ENCODE measurements at places on chromosomes 2 and 18.

DNA sequence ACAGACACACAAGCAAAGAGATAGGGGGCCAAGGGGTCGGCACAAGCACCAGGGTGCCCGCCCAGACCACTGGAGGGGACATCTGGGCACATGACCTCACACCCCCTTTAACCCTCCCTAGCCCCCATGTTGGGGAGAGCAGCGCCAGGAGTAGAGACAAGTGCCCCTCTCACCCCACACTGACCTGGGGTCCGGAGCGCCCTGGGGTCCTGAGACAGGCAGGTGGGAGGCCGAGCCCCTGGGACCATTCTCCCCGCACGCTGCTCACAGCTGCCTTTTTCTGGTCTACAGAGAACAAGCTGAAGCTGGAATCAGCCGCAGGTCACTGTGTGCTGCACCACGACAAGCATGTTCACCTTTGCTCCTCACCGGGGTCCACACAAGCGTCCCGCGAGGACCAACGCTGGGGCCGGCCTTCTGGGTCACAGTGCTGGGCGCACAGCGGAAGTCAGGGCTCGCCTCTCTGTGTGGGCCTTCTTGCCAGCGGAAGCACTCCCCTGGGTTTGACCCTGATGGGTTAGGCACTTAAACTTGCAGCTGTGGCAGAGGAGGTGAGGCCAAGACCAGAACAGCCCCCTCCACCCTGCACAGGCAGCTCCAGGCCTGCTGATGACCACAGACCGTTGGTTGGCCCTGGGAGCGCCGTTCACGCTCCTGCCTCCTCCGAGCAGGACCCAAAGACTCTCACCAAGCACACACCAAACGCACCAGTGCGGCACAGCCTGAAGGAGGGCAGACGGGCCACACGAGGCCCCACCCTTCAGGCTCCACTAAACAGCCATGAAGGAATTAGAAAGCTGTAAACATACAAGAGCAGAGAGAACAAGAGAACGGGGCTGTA is 275.3 kb downstream of the EIPR1 start:
- DNase-seq: no peak

DNA sequence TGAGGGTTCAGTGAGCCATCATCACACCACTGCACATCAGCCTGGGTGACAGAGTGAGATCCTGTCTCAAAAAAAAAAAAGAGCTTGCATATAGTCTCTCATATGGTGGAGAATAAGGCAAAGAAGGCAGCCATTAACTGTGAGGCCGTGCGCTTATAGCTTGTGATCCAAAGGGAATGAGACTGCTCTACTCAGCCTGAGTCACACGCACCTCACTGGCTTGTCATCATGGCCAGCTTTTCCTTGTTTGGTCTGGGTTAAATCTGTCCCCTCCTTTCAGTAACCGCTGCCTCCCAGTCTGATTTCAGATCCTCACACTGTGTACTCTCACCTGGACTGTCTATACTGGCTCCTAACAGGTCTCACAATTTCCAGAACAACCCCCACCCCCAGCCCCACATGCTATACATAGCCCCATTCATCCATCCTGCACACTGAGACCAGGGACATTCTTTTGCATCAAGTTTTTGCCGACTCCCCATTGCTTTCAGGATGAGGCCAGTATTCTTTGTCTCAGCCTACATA is 35.3 kb upstream of the ANKRD44 start:
- no peak for DNase-seq

- no peak for DNase-seq
Observed at GRCh38 chr2:241132538-241133435, 16.5 kb downstream of the PASK start.

DNA sequence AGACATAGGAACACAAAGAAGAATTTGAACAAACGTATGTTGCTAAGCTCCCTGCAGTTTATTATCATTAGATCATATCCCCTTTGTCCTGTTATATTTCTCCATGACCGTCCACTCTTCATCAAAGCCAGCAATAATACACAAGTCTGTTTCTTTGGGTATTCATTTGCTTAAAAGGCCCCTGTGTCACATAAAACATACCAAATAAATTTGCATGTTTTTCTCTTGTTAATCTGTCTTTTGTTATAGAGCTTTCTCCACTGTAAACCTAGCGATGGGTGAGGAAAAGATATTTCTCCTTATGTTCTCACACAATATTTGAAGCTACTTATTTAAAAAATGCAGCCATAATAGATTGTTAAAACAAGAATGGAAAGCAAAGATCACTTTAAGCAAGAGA is 42.9 kb upstream of the REL start:
- DNase-seq: no peak

DNA sequence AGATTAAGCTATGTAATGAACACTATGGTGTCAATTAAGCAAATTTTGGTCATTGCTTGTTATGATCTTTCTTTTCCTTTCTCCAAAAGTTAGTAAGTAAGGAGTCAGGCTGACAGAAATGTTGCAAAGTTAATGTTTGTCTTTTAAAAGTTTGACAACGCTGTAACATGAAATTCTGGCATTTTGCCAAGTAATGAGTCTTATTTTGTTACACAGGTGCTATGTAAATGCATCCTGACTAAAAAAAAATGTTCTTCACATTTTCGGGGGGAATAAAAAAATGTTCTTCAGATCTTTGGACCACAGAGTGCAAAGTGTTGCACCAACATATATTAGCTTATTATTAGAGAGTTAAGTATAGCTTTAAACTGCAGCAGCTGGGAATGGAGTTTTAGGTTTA is 54.8 kb upstream of the PROKR1 start:
- DNase-seq: no peak

DNA sequence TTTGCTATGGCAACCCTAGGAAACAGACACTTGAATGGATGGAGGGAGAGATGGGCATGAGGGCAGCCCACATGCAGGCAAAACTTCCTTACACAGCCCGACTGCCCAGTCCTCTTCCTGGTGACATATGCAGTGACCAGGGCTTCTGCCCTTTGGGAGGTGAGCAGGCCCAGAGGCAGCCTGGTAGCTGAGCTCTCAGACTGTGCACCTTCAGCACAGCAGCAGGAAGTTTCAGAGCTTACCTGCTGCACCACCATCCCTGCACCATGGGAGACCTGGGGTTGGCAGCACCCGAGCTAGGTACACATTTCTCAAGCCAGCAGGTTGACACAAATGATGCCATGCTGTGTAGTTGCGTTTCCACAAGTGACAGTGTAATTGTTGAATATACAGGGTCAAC is 97.6 kb upstream of the LMAN1 start:
- no peak for DNase-seq

GRCh38 chr2:197357986-197358385 is 47.4 kb upstream of the ANKRD44 start:
- no peak for DNase-seq

All from stimulated activated CD8-positive, alpha-beta memory T cell treated with anti-CD3 and anti-CD28 coated beads, Interleukin-15, amount 100 ng/mL, for 1 hour (primary cell).